ENCODE measurements at places on chromosomes 2 and 18.
A peak's percentile ranks its signal among the peaks of the same experiment; 100 is the strongest.

GRCh38 chr2:6832596-6833299 is 33.0 kb downstream of the CMPK2 start:
- DNase-seq = no peak

DNA sequence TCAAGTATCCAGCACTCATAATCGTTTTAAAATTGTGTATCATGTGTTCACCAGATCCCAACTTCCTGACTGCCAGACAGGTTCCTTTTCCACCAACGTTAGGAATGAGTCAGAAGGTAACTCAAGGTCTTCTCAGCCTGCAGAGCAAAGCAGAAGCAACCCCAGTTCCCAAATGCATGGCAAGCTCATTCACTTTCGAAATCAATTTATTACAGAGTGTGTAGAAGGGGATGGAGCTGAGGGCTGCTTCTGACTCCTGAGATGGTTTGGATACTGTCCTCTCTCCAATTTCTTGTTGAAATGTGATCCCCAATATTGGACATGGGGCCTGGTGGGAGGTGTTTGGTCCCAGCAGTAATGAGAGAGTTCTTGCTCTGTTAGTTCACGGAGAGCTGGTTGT is 114.5 kb downstream of the PIEZO2 start:
- DNase-seq = no peak

- DNase-seq = no peak
These were observed 362.4 kb downstream of the KCNJ3 start for GRCh38 chr2:155060896-155061295.

- no peak for DNase-seq
These were observed 61.3 kb downstream of the ALPK2 start for GRCh38 chr18:58567453-58568196.

GRCh38 chr2:227739351-227739750 is 6.3 kb upstream of the SCYGR8 start:
- no peak for DNase-seq

- no peak for DNase-seq
These were observed 57.2 kb downstream of the CYBRD1 start for GRCh38 chr2:171579481-171579880.

DNA sequence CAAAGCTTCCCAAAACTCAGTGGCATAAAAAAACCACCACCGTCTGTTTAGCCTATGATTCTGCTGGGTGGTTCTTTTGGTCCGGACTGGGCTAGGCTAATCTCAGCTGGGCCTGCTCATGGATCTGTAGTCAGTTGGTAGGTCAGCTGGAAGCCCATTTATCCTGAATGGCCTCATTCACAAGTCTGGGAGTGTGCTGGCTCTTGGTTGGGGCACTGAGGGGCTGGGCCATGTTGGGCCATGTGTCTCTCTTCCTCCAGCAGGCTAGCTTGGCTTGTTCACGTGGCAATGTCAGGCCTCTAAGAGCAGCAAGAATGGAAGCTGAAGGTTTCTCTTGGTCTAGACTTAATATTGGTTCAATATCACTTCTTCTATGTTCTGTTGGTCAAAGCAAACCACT is 95.7 kb upstream of the HS6ST1 start:
- no peak for DNase-seq

- no peak for DNase-seq
These were observed 620 bp downstream of the NGEF start for GRCh38 chr2:233012301-233012971.

DNA sequence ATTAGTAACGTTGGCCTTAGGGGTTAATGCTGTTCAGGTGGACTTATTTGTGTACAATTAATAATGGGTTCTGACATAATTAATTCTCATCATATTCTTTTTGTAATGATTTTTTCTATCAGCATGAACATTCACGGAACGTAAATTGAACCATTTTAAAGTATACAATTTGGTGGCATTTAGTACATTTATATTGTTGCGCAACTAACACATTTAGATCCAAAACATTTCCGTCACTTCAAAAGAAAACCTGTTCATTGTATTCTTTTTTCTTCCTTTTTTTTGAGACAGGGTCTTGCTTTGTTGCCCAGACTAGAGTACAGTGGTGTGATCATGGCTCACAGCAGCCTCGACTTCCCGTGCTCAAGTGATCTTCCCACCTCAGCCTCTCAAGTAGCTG is 65.8 kb downstream of the BOD1L2 start:
- no peak for DNase-seq

DNA sequence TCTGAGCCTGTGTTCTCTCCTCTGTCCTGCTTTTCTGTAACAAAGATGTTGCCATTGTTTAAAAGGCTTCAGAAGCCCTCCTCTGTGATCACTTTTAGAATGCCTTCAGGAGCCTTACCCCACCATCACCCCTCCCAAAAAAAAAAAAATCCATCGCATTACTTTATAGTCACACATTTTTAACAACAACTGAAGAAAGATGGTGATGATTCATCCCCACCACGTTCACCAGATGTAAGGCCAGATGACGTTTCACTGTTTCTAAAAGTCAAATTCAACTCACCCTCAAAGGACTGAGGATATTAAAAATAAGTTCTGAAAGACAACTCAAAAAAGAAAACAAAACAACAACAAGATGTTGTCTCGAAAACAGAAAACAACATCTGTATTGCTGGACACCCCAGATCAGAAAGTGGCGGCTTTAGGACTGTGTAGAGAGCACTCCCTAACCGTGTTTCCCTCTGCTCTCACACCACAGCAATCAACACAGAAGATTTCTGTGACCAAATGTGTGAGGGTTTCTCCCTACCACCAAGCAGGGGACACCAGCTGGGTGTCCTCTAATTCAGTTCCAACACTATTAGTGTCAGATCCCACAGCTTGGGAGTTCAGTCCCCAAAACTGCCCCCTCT is 61.9 kb upstream of the CREB1 start:
- DNase-seq = no peak

- DNase-seq = no peak
These were observed 44.6 kb downstream of the AKAIN1 start for GRCh38 chr18:5152343-5153020.

GRCh38 chr2:143398781-143399180 is 269.6 kb downstream of the ARHGAP15 start:
- DNase-seq = no peak

GRCh38 chr2:209788925-209789324 is 17.3 kb downstream of the UNC80 start:
- DNase-seq = no peak

GRCh38 chr2:58532641-58533040 is 291.5 kb upstream of the FANCL start:
- DNase-seq = no peak

DNA sequence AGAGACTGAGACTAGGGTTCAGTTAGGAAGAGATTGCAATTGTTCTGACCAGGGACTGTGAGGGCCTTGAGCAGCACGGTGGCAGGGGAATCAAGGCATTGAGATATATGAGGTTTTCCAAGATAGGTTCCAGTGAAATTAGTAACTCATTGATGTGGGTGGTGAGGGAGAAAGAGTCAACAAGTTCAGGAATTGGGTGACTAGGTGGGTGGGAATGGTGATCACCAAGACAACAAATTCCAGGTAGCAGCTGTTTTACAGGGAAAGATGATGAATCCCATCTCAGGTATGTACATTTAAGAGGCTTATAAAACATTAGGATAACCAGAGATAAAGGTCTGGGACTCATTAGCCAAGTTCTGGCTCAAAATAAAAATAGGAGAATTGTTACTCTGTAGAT is 251.5 kb upstream of the MGAT5 start:
- no peak for DNase-seq

DNA sequence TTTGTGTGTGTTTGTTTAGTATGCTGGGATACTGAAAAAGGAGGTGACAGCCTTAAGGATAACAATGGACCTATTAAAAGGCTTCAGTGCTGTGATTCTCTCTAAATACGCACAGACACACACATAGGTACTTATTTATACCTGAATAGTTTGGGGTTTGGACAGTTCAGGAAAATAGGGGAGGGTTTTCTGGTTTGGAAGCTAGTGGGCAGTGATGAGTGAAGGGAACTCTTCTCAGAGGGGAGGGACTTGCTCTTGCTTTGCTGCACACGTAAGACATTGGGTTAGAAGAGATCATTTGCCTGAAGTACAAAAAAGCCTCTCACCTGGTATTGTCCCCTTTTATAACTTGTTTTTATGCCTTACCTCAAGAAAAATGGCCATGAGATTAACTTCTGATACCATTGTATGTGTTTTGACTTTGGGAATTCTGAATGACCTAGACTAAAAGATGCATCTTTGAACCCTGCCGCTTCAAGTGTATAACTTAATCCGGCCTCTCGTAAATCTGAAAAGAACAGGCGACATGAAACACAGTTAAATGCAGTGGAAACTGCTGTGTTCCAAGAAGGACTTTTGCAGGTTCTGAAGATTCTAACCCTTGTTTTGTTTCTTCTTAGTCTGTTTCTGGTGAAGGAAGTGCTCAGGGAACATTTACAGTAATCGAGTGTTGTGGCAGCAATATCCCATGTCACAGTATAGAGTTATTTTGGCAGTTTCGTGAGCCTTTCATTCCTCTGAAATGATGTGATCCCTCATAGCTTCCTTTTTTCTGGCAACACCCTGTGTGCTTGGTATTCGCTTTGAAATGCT is 2.5 kb downstream of the CRIM1 start:
- peak; percentile 54 for DNase-seq

- DNase-seq = no peak
These were observed 48.6 kb upstream of the RALBP1 start for GRCh38 chr18:9426753-9427152.

GRCh38 chr2:37730037-37730818 is 58.8 kb upstream of the CDC42EP3 start:
- no peak for DNase-seq

DNA sequence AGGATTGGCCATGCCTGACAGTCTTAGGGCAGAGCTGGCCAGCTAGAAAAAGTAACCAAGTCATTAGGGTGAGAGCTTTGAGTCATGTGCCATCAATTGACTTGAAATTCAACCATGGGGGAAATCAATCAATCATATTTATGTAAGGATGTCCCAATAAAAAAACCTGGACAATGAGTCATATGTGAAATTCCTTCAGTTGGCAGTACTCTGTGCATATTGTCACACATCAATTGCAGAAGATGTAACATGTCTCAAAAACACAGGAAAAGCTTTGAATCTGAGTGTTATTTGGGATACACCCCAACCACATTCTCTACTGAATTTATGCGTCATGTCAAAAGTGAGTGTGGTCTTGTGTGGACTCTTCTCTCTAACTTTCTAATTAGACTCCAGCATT is 1004.1 kb upstream of the NRXN1 start:
- no peak for DNase-seq

DNA sequence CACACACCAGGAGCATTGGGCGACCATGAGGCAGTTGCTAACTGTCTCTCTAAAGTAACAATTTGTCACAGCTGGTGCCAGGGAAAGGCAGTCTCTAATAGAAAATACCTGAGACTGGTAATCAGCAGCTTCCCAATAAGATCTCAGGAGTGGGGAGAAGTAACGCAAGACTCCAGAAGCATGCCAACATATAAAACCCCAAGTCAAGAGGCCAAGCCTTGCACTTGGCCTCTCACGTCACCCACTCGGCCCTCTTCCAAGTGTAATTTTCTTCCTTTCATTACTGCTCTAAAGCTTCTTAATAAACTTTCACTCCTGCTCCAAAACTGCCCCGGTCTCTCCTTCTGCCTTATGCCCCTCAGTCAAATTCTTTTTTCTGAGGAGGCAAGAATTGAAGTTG is 455.6 kb upstream of the ACVR2A start:
- no peak for DNase-seq

DNA sequence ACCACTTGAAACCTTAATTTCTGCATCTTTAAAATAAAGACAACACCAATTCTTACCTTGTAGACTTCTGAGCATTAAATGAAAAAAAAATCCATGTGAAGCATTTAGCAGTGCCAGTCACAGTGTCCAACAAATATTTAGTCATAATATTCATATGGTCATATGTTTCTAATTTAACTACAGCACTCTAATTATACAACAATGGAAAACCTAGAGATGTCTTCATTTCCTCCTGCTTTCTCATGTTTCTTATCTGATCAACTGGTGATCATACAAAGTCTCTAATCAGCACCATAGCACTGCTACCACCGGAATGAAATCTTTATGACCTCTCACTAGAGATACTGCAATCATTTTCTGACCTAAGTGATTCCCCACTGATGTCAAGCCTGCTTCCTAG is 10.2 kb upstream of the SCN3A start:
- DNase-seq = no peak

GRCh38 chr2:129763966-129764365 is 215.5 kb upstream of the RAB6C start:
- no peak for DNase-seq

- DNase-seq = no peak
These were observed 124.5 kb downstream of the CNTNAP5 start for GRCh38 chr2:124149571-124149970.

DNA sequence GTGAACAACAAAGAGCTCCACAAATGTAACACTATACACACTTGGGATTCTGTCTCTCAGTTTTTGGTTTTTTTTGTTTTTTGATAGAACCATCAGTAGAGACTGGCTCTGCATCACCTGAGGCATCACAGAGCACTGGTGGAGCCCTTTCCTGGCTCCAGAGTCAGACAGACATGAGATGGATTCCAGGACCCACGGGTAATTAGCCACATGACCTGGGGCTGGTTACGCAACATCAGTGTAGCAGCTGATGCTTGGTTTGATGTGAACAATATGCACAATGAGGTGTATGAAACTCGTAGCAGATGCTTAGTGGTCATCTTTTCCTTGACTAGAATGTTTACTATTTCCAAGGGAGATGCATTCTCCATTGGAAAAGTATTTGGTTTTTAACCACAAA is 40.7 kb downstream of the CMPK2 start:
- DNase-seq = no peak

GRCh38 chr18:68694316-68694715 is 20.6 kb downstream of the TMX3 start:
- DNase-seq = peak; percentile 13

DNA sequence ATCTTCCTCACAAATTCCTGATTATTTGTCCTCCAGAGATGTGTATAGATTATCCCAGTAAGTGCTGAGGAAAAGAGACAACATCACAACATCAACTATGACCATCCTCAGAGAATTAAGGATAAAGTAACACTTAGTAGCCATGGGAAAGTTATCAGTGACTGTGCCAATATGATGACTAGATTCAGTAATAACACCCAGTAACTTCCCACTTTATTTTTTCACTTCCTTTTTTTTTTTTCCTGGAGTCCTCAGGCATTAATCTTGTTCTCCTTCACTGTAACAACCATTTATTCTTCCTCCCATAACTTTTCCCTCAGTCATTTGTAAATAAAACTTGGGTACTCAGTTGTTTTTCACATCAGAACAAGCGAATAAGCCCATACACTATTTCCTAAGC is 16.7 kb upstream of the PID1 start:
- peak; percentile 8 for DNase-seq

- DNase-seq = no peak
These were observed 99.0 kb downstream of the ZFP36L2 start for GRCh38 chr2:43127208-43127940.

GRCh38 chr2:162280654-162281053 is 37.4 kb upstream of the FAP start:
- DNase-seq = no peak

DNA sequence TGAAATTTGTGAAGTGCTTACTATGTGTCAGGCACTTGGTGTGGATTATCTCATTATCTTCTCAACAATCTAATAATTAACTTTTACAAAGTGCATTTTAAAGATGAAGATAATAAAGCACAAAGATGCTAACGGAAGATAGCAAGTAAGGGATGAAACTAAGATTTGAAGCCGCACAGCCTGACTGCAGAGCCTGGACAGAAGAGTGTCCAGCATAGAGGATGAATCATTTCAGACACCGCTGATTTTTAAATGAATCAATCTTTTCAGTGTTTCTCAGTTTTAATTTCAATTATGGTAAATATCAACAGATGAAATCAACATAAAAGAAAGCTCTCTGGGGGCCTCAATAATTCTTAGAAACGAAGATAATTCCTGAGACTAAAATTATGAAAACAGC is 24.5 kb upstream of the STAM2 start:
- no peak for DNase-seq

- no peak for DNase-seq
These were observed 242.0 kb downstream of the HAUS1 start for GRCh38 chr18:46346213-46346612.

All from globus pallidus (tissue), 1 donor.